Epithelial cell of esophagus (primary cell): ENCODE measurements at places on chromosomes 3 and 15.

DNA sequence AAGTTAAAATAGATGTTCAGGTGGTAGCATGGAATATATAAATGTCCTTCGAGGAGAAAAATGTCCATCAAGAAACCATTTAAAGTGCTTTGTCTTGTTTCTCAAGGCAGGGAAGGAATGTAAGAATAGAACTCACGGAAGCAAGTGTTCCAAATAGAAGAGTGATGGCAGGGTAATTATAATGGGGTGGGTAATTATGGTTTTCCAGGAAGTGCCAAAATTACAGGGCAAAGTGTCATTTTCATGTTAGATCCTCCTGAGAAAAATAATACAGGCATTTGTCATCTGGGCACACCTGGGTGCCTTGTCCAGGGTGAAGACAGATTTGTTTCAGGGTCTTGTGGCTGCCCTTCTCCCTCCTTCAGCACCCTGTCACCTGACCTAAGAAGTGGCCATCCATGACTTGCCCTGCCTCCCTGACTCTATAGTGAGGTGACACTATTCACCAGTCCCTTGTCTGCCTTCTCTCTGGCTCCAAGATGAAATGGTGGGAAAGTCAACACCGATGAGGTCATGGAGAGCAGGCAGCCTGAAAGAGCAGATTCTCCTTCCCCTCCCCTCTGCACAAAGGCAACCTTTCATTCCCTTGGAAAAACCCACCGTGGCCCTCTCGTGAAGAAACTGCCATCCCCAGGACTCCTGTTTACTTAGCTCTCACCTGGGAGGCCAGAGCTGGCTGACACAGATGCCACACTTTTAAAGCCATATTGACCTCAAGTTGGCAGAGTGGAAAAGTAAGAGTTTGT lies 45.1 kb upstream of the AMOTL2 start:
- DNase-seq, result no peak

- no peak for DNase-seq
Measured at GRCh38 chr3:37730825-37731224, 130.9 kb upstream of the CTDSPL start.

GRCh38 chr3:101017017-101017416 lies 23.8 kb upstream of the ABI3BP start:
- peak; percentile 36 for DNase-seq

GRCh38 chr3:169237201-169237600 lies 426.3 kb downstream of the MECOM start:
- no peak for DNase-seq

- no peak for DNase-seq
Measured at GRCh38 chr3:133866141-133866540, 29.5 kb downstream of the RAB6B start.

DNA sequence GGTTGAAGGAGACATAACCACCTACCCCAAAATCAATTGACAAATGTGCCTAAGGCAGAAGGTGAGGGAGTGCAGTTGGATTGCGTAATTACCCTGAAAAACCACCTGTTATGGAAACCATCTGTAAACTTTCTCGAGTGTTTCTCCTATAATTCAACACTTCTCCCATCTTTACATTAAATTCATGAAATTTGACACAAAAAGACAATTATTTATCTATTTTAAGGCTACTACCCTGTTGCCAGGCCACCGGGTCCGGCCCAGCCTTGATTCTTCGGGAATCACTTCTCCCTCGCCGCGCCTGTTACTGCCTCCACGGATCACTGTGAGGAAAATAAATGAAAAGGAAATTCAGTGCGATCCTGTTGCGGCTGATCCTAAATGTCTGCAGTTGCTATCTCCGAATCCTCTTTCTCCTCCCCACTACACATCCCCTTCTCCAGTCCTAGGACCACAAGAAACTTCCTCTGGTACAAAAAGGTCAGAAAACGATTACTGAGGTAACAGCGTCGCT lies 646 bp downstream of the IQCB1 start:
- peak; percentile 51 for DNase-seq

- DNase-seq, result no peak
Measured at GRCh38 chr15:52463638-52464037, 65.0 kb downstream of the MYO5A start.

DNA sequence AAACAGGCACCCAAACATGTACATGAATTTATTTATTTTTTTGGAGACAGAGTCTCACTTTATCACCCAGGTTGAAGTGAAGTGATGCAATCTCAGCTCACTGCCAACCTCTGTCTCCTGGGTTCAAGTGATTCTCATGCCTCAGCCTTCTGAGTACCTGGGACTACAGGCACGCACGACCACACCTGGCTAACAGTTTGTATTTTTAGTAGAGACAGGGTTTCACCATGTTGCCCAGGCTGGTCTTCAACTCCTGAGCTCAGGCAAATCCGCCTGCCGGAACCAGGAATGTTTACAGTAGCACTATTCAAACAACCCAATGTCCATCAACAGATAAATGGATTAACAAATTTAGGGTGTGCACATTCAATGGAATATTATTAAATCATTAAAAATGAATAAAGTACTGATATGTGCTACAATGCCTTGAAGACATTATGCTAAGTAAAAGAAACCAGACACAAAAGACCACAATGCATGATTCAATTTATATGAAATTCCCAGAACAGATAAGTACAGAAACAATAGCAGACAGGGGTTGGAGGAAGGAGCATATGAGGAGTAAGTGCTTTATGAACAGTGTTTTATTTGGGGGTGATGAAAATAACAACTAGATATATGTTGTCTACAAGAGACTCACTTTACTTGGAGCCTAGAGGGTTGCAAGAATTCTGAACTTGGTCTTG lies 1.3 kb downstream of the LEO1 start:
- no peak for DNase-seq

GRCh38 chr15:34339946-34340345 lies 2.4 kb upstream of the SLC12A6 start:
- no peak for DNase-seq

DNA sequence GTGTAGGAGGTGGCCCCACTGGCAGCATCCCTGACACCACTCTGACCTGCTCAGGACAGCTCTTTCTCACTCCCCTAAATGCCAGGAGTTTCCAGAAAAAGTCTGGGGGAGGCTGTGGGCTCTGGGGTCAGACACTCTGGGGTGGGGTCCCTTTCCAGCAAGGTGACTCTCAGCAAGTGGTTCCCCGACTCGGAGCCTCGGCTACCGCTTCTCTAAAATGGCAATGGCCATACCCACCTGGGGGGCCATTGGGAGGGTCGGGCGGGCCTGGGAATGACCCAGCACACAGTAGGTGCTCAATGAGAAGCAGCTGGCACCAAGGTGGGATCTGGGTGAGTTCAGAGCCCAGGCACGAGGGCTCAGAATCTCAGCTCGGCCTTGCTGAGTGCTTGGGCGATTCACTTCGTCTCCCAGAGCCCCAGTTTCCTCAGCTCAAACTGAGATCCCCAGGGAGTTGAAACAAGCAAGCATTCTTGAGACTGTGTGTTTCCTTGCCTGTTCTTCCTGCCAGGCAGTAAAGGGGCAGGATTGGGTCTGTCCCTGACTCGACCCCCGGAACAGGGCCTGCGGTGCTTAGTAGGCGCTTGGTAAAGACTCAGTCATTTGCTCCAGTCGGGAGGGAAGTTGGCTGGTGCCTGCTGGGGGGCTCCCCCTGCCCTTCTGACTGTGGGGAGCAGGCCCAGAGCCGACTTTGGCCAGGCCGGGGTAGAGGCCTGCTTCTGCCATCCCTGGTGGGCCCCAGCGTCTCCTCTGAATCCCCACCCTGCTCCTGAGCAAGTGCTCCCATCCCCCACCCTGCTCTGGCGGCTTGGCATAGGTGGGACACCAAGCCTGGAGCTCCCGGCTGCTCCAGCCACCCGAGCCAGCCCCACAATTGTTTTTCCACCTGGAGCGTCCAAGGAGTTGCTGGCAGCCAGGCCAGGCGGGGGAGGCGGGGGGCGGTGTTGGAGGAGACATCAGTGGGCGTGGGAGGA lies 32.9 kb upstream of the FBLN2 start:
- DNase-seq, result no peak
